ENCODE measurements at places on chromosomes 7 and 10.

GRCh38 chr10:1577945-1578344, 159.4 kb downstream of the ADARB2 start:
- DNase-seq, result no peak

- no peak for DNase-seq
These were observed at the start of gene DLG5 for GRCh38 chr10:77926566-77927401. Gene DLG5, minus strand, starts transcription at chr10:77926755. Its CDS starts 235 bp downstream, at chr10:77926520.

DNA sequence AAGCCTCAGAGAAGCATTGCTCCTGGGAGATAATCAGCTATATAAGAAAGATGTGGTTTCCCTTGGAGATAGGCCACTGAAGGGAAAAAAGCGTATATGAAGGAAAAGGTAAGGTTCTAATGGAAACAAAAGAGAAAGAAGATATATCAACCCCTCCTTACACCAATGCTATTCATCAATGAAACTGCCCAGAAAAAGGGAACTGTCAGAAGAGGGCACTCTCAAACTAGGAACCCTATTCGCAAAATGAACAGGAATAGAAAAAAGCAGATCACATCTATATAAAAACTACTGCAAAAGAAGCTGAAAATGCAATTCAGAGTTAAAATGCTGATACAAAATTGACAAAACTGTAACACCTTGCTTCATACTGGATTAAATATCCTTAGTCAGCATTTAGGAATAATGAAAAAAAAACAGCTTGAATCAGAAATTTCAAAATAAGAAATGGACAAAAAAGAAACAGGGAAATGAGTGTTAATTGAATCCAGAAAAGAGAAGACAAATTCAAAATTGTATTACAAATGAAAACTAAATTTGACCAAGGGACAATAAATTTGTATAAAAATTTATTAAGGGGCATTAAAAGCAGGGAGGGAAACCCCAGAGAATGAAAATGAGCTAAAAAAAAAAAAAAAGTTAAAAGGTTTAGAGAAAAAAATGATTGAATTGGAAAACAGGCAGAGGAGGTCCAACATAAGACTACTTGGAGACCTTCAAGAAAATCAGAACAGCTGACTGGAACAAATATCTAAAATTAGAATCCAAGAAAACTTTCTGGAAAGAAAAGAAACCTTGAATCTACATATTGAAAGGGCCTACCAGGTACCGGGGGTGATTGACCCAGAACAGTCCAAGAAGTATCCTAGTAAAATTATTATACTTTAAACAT, 17.9 kb downstream of the NHLRC2 start:
- DNase-seq, result no peak

- DNase-seq, result peak; percentile 25
These were observed 553 bp downstream of the VDAC2 start for GRCh38 chr10:75211007-75211691.

- DNase-seq, result no peak
These were observed 99.3 kb downstream of the LANCL2 start for GRCh38 chr7:55464422-55464821.

GRCh38 chr10:688312-689120, 952 bp downstream of the DIP2C start:
- DNase-seq, result no peak

DNA sequence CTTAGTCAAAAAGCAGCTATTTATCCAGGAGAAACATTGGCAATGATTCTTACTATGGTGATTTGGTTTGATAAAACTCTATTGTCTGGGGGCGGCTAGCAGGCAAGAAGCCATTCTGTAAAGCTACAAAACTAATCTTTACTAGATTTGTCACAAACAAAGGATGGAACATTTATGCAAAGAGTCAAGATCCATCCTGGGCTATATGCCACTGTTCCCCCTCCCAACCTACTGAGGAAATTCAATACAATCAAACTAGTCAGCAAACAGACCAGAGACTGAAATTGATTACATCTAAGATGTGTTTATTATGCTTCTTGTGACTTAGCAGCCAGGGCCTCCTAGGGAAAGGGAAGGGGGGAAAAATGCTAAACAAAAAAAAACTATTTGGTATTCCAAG, 397.6 kb downstream of the GPAM start:
- no peak for DNase-seq

DNA sequence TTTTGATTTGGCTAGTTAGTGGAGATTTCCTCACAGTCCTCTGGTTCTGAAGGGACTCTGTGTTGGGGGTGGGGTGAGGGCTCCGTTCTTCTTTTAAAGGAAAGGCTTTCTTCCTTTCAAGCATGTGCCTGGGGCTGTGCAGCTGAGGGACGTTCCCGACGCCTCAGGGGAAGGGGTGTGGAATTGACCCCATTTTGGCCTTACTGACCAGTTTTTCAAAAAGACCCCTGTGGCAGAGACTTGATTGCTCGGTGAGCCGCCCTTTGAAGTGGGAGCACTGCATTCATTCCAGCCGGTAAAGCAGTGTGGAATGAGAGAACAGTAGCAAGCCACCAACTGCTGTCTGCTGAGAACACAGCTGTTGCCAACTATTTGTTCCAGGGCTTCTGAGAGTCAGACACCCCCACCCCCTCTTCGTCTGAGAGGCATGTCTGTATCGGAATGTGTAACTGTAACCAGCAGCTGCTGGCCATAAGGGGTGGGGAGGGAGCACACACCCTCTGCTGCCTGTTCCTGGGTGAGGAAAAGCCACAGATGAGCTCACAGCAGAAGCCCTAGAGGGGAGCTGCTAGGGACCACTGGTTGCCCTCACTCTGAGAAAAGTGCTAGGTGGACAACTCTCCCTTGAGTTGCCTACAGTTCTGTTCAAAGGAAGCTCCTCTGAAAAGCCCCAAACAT, 33.2 kb downstream of the WBP1L start:
- peak; percentile 13 for DNase-seq

DNA sequence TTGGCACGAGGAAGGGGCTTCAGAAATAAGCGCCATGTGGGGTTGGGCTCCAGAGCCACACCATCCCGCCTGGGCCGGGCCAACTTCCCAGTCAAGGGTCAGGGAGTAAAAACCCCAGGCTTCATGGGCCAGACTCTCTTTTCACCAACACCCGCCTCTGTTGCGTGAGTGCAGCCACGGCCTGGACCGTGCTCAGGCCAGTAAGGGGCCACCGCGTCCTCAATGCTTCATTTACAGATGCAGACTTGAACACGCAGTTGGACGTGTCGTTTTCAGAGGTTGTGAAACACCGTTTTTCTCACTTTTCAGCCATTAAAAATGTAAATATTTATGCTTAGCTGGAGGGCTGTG, 161.0 kb downstream of the WDR37 start:
- DNase-seq, result no peak

- DNase-seq, result no peak
These were observed 110.2 kb downstream of the TMEM26 start for GRCh38 chr10:61342858-61343572.

- no peak for DNase-seq
These were observed 337.4 kb downstream of the PRPF18 start for GRCh38 chr10:13924040-13924725.

DNA sequence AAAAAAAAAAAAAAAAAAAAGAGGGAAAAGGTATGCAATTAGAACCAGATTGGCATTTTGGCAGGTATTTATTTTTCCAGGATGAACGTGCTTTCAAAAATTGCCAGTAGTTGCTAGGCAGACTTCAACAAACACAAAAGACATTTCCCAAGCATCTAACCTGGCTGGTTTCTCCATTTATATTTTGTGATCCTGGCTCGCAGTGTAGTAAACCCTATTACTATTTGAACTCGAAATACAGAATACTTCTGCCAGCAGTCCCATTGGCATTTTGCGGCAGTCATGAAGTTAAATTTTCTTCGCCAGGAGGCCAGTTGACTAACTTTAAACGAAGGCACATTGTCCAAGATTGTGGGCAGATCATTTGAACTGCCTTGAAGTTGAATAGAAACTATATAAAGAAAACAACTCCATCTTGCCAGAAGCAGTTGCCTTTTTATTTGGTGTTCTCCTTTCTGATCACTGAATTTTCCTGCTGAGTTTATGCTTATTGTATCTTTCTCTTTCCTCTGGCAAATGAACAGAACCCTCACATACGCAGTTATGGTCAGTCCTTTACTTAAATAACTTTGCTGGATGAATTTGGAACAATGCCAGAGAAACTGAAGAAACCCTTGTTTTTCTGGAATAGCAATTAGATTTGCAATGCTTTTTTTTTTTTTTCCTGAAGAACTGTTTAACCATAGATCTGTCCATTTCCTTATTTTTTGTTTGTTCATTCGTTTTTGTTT, 132.9 kb downstream of the BICC1 start:
- no peak for DNase-seq

DNA sequence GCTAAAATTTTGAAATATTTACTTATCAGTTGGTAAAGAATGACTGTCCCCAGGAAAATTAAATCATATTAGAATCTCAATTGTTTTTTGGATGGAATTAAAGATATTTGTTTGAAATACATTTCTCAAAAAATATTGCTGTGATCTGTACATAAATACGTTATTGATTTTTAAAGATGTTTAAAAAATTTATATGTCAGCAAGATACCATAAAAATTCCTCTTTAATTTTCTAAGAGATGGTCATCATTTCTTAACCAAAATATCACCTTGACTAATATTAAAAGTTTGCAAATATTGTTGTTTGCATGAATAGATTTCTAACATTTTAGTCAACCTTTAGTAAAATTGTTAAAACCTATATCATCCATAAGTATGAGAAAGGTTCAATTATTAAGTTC, 147.4 kb upstream of the WNT16 start:
- DNase-seq, result no peak

- no peak for DNase-seq
These were observed 141.7 kb upstream of the CCDC6 start for GRCh38 chr10:60048091-60048501.

DNA sequence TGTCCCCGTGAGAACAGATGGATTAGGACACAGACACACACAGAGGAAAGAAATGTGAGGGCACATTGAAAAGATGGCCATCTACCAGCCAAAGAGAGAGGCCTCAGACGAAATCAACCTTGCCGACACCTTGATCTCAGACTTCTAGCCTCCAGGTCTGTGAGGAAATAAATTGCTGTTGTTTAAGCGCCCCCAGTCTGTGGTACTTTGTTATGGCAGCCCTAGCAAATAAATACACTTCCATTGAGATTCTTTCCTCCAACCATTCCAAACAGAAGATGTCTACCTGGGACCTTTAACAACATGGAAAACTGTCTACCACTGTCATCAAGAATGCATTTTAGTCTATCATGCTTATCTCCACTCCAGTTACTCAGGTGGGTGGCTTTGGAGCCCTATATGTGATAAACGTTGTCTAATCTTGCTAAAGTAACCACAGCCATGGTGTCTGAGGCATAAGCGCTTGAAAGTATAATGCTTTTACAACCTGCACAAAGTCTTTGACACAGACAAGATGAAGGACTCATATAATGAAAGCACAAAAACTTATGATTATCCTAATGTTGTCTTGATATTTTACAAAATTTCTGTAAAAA, 244.3 kb downstream of the MTERF1 start:
- no peak for DNase-seq

- DNase-seq, result no peak
These were observed 1.3 kb upstream of the TNRC18 start for GRCh38 chr7:5424749-5425506.

DNA sequence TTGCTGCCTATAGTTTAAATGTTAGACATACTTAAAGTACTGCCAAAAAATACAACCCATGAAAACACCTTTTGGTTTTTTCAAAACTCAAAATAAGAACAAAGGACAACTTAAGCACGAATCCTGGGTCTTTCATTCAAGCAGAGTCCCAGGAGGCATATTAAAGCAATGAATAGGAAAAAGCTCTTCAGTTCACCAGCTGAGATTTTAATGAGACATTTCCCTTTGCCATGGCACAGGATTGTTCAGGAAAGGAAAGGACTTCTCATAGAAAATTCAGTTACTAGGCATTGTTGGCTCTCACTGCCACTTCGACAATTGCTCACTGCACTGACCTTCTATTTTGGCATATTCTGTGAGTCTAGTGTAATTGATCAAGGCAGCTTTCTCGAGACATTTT, 133.5 kb upstream of the FEZF1 start:
- DNase-seq, result no peak

GRCh38 chr10:25114036-25114411, 60.8 kb upstream of the GPR158 start:
- no peak for DNase-seq

- DNase-seq, result no peak
These were observed 121.2 kb downstream of the FAM53B start for GRCh38 chr10:124622866-124623536.

- no peak for DNase-seq
These were observed 60.8 kb downstream of the RHOBTB1 start for GRCh38 chr10:60883187-60883586.

Data from CD4-positive, alpha-beta T cell treated with Interferon gamma for 1 hour (primary cell).